ENCODE measurements at places on chromosomes 12 and 14.

GRCh38 chr12:130872179-130873096 lies 572 bp downstream of the RAN start:
- peak; percentile 37 for DNase-seq

DNA sequence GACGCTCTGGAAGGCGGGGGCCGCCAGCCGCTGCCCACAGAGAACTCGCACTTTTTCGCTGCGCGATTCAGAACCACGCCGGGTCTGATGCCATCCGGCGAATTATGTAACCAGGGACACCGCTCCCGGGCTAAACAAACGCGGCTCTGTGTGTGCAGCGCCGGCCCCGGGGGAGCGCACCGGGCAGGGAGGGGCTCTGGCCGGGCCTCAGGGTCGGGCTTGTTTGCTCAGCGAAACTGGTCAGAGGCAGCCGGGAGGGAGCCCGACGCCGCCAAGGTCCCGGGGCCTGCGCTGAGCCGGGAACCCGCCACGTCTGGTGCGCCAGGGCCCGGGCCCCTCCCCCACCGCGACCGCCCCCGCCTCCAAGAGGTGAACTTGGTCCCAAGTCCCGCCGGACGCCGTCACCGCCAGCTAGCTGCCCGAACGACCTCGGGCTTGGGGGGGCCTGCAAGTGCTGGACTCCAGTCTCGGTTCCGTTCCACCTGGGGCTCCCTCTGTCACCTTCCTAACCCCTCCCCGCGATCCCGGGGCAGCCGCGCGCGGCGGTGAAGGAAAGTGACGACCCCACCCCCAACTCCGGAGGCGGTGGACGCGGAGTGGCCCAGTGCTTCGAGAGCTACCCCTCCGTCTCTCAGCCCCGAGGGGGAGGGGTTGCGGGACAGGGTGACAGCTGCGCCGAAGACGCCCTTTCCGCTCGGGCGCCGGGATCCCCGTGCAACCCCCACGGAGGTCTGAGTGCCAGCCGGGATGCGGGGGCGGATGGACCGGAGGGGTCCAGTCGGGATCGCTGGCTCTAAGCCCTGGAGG lies 848 bp downstream of the CTDSP2 start:
- DNase-seq, result peak; percentile 57

- no peak for DNase-seq
These were observed 110.6 kb upstream of the AMIGO2 start for GRCh38 chr12:47190271-47190750.

DNA sequence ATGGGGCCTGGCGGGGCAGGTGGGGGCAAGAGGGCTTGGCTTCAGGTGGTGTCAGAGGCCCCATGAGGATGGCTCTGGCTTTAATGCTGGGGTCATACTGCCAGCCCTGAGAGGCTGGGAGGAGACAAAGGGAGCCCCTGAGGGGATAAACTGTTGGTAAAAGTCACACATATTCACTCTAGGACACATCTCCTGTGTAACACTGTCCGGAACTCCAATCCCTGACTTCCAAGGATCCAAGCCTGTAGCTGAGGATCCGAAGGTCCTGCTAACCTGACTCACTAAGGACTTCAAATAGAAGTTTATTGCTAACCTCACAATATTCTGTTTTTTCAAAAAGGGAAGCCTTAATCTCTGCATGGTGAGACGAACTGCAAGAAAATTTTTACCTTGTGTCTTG lies 39.2 kb upstream of the GPR68 start:
- DNase-seq, result no peak

DNA sequence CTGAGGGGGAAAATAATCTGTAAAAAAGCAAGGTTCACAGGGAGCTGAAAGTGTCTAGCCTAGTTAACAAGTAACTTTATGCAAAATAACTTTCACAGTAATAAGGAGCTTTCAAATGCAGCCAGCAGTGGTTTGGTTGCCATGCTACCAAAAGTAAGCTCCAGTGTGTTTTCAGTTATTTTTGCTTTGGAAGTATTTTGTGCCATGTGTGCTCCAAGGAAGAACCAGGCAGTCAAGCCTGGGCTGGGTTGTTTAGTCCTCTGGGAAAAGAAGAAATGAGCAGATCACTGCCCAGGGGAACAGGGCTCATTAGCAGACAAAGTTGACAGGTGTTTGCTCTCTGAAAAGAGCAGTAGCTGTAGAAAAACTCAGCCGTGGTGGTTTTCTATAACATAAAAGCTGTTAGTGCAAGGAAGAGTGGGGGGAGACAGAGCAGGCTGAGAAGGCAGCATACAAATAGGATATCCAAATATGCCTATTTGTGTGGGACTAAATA lies 92.8 kb upstream of the TMTC2 start:
- no peak for DNase-seq

GRCh38 chr14:23056956-23057756 lies at the start of gene CDH24:
CDH24 (minus strand) TSS chr14:23057520; CDS start chr14:23055733, 1,787 bp downstream.
- DNase-seq, result peak; percentile 67

- DNase-seq, result no peak
These were observed 32.3 kb downstream of the RIMBP2 start for GRCh38 chr12:130683811-130684210.

- no peak for DNase-seq
These were observed 667.2 kb downstream of the GALC start for GRCh38 chr14:87325741-87326140.

DNA sequence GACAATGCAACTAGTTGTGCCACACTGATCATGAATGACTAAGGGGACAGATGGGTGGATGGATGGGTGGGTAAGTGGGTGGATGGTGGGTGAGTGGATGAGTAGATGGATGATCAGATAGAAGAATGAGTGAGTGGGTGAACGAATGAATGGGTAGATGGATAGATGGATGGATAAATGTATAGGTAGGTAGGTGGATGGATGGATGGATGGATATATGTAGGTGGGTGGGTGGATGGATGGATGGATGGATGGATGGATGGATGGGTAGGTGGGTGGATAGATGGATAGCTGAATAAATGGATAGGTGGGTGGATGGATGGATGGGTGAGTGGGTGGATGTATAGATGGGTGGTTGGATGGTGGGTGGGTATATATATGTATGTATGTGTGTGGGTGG lies 348.8 kb upstream of the FKBP4 start:
- no peak for DNase-seq

- no peak for DNase-seq
These were observed 386.6 kb downstream of the KCNH5 start for GRCh38 chr14:62658631-62659030.

DNA sequence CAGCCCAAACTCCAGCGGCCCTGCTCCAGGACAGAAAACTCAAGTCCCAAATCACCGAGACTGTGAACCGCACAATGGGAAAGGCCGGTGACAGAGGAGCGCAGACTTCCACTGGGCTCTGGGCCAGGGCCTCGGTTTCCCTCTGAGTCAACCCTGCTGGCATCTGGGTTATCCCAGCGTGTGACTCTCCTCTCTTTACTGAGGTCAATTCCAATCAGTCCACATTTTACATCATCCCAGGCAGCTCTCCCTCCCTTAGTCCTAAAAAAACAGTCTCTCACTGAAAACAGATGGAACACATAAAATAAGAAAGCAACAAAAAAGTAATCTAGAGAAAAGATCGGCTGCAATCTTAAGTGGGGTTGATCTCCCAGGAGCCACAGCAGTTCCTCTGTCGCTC lies 36.9 kb downstream of the ITPK1 start:
- DNase-seq, result no peak

GRCh38 chr12:2960390-2960956 lies 1.3 kb downstream of the TEAD4 start:
- no peak for DNase-seq

DNA sequence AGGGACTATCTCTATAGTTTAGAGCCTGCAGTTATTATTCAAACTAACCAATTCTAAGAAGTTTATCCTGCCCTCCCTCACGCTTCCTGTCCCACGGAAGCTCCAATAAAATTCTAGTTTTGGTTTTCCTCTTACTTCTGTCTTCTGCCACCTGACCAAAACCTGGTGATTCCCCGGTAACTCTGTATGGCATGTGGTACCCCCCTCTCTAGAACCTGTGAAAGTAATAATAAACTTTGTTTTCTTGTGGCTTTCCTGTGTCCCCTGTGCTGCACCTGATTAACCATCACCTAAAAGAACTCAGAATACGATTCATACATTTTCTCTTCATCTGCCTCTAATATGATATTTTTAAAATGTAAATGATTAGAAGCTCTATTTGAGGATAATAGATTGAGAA lies 379.8 kb downstream of the APAF1 start:
- no peak for DNase-seq

DNA sequence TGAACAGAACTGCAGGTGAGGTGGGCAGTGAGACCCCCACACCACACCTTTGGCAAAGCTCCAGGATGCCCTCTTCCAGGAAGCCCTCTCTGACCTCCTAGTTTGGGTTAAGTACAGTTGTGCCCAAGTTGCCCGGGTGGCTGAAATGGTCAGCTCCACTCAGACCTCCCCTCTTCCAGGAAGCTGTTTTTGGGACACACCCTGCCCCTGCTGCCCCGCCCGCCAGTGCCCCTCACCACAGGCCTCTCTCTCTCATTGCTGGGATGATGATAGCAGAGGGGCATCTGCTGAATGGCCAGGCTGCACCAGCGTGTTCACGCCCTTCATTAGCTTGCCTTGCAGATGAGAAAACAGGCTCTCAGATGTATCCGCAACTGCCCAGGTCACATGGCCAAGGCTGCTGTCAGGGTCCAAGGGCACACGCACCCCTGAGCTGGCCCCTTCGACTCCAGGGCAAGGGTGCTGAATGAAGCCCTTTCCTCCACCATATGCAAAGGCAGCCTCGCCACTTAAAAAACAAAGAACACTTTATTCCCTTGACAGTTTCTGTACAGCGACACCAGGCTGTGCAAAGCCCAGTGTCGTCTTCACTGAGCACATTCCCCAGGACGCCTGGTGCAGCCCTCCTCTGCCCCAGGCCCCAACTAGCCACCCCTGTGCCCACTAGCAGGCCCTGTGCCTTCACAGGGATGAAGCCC lies 15.5 kb downstream of the SLC25A29 start:
- DNase-seq, result no peak

DNA sequence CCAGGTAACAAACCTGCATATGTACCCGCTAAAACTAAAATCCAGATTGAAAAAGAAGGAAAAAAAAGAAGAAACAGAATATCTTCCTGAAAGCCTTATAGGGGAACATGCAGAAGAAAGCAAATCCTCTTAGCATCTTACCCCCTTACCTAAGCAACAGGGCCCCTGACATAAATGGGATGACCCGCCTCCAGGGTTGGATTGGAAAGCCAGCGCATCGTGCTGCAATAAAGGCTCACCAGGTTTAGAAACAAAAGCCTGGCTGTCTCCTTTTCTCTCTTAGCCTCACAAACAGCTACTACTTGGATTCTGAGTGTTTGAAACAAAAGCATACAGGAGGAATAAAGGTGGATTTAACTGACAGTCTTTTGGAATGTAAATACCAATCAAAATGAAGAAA lies 13.8 kb upstream of the ADCK1 start:
- DNase-seq, result no peak

- DNase-seq, result no peak
These were observed 1554.5 kb upstream of the FLRT2 start for GRCh38 chr14:83975435-83975834.

DNA sequence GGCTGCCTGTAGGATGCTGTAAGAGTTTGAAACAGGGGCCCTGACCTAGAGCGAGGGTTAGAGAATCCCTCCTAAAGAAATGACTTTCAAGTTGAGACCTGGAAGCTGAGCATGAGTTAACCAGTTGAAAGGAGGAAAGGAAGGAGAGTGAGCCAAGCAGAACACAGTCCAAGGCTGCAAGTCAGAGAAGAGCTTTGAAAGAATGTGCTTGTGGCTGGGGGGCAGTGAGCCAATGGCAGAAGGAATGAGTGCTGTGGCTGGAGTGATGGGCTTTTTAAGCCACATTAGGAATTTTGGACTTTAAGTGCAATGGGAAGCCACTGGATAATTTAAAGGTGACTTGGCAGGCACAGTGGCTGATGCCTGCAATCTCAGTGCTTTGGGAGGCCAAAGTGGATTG lies 18.1 kb downstream of the CDKN1B start:
- DNase-seq, result no peak

DNA sequence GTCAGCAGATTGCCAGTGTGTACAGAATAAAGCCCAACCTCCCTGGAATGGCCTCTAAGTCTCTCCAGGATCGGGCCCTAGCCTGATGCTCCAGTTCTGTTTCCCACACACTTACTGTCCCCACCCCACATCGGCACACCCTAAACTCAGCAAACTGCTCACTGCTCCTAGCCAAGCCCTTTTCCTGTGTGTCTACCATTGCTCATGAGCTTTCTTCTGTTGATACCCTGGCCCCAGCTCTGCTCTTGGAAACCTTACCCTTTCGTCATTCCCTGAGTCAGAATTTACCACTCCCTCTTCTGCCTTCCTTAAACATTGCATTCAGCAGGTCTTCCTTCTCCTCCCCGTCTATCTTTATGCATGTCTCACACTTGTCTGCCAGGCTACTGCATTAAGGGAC lies 158.9 kb downstream of the TMX1 start:
- no peak for DNase-seq

DNA sequence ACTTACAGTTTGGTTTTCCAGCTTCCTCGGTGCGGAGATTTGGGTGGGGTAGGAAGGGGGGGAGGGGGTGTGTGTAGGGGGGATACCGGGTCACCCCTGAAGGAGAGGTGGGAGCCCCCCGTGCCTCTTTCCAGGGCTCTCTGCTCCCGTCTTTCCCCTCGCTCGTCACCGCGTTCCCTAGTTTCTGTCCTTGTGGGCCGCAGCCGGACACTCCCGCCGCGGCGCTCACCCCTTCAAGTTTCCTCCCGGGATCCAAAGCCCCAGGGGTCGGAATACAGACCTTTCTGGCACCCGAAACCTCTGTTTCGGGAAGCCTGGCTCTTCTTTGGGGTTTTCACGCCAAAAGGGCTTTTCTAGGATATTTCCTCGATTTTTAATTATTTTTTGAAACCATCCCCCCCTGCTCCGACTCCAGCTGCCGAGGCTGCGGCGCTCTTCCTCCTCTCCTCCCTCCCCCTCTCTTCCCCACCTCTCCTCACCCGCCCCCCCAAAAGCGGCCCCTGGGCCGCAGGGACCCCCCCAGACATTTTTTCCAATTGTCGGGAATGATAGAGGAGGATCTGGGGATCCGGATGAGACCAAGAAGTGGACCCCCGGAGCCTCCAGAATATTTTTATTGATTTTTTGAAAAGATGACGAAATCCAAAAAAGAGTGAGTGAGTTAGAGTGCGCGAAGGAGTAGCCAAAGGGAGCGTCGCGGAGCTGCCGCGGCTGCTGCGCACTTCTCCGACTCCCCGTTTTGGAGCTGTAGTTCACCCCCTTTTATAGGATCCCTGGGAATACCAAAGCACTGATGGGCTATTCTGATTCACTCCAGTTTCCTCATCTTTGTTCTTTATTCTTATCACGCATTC lies 1.7 kb downstream of the CCND2 start:
- no peak for DNase-seq

DNA sequence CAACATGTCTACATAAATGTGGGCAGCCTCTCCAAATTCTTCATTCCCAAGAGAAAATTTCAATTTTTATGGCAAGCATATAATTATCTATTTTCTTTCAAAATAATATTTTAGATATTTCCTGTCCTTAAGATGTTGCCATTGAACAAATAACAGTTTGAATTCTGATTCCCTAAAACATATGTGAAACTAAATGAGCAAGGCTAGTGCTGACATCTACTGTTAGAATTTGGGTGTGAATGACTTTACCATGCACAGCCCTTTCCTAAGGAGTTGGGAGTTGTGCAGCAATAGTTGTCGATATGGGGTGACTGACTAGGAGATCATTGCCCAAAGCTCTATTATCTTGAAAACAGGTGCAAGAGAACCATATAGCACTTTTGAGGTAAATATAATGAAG lies 108.2 kb upstream of the SLC38A4 start:
- DNase-seq, result no peak

GRCh38 chr12:49553512-49554088 lies 14.3 kb downstream of the MCRS1 start:
- DNase-seq, result no peak

- no peak for DNase-seq
These were observed 91.3 kb downstream of the PHETA1 start for GRCh38 chr12:111277570-111277969.

Measured in CD4-positive, alpha-beta T cell treated with Interleukin-15 for 1 hour (primary cell).